MG63 (cell line): ENCODE measurements at places on chromosomes 3 and 15. TPM values are rescaled to one million over a fixed set of nuclear protein-coding genes. Genes with fewer than 3 reads are reported as not detected.

OPA1 gene
- total RNA-seq = 46.7 and 93.5 TPM in 2 replicates

- no peak for DNase-seq
Observed at GRCh38 chr3:72633534-72633933, 214.7 kb downstream of the SHQ1 start.

DNA sequence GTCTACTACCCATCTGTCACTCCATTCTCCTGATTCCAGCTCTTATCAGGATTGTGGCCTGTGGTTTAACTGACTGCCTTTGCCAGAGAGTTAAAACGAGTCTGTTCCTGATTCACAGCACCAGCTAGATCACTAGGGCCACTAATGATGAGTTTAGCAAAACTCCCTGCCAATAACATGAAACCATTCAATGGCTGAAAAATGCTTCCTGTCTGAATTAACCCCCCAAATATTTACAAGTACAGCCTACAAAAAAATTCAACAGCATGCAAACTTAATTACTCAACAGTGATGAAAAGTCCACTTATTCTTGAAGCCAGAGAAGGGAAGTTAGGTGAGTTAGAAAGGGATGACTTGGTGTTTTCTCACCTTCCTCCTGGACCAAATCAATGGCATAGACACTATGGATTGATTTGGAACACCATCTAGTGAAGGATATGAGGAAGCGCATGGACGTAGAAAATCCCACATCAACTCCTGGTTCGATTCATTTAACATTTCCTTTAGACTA is 141.4 kb downstream of the TGFBR2 start:
- peak; percentile 17 for DNase-seq

DNA sequence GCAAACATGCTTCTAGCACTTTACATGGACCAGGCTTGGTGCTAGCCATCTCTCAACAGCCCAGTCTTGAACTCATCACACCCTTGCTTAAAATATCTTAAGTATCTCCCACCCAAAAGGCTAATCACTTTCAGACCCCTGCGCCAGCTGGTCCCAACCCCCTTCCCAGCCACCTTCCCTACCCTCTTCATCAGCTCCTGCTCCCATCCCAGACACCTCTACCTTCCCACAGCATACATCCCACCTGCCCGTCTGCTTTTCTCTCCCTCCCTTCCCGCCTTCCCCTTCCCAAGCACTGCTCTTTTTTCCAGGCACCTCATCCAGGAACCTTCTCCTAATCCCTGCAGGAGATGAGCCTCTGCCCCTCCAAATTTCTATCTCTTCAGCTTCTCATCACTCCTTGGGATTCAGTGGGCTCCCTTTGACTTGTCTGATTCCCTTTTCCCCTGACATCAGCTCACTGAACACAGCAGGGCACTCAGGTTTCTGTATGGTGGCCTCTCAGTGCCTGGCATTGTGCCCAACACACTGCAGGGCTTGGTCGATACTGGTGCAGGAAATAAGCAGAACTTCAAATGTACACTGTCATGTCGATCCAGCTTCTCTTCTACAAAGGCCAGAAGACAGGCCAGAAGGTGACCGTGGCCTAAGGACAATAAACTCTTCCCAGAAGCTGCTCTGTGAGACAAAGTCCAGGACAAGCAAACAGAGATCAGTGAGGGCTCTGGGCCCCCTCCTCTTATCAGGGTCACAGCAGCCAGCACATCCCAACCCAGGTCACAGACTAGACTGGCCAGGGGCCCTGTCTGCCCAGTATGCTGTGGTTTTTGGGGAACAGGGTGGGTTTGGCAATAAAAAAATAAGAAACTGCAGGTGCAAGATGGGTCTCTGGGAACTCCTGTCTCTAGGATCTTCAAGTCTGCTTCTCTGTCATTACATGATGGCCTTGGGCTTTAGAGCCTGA is 2.2 kb upstream of the ITIH1 start:
- no peak for DNase-seq

TGM4 gene
- 0.43 TPM in 1 of 2 replicates, not detected in the other for total RNA-seq

- DNase-seq = no peak
Observed at GRCh38 chr3:129463716-129464115, 23.7 kb downstream of the IFT122 start.

DNA sequence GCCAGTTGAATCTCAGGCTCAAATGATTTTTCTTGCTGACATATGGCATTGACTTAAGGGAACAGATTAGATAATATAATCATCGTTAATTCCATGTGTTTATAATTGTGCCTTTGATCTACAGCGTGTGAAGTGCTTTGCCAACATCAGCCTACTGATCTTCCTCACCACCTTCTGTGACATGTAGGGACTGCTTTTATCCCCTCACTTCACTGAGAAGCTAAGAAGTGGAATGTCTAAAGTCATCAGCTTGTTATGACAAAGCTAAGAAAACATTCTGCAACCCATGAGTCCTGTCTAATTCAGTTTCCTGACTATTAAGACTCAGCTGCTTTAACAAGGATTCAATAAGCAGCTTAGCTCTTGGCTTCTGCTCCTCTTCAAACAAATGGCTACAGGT is 106.0 kb downstream of the MYH15 start:
- DNase-seq = no peak

DNA sequence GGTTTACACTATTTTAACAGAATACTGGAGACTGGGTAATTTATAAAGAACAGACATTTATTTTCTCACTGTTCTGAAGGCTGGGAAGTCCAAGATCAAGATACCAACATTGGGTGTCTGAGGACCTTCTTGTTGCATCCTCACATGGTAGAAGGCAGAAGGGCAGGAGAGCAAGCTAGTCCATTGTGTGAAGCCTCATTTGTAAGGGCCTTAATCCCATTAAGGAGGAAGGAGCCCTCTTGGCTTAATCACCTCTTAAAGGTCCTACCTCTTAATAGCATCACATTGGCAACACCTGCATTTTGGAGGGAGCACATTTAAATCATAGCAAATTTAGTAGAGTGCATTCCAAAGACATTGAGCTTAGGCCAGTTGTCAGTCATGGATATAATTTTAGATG is 26.2 kb downstream of the UBE2Q2 start:
- DNase-seq = no peak

GHSR gene
- not detected in 2 replicates for total RNA-seq

DNA sequence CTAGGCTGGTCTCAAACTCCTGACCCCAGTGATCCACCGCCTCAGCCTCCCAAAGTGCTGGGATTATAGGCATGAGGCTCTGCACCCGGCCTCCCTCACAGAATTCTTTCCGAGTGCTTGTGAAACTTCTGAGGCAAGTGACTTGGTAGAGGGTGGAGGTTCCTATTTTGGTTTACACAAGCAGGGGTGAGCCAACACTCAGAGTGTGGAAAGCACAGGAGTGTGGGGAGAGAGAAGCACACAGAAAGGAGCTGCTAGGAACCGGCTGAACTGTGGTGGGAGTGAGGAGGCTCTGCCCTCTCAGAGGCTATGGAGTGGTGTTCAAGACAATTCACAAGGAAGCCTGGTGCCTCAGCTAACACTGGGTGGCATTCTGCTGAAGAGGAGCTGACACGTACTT is 7.7 kb downstream of the CAPN3 start:
- no peak for DNase-seq

GRCh38 chr15:75237316-75237982 is 20.7 kb upstream of the GOLGA6C start:
- DNase-seq = no peak

GRCh38 chr3:55959471-55960080 is 472.5 kb upstream of the WNT5A start:
- no peak for DNase-seq

- DNase-seq = no peak
Observed at GRCh38 chr3:118187221-118187620, 847.4 kb downstream of the IGSF11 start.

LAMB2 gene
- total RNA-seq = 32.7 and 99.4 TPM in 2 replicates

ADAMTS17 gene
- total RNA-seq = 3.8 TPM in 1 of 2 replicates, not detected in the other

- DNase-seq = no peak
Observed at GRCh38 chr3:147507638-147508286, 98.6 kb downstream of the ZIC1 start.

GRCh38 chr3:5739299-5739935 is 551.9 kb downstream of the EDEM1 start:
- no peak for DNase-seq

PLA1A gene
- total RNA-seq = not detected in 2 replicates

- DNase-seq = no peak
Observed at GRCh38 chr15:53872410-53872809, 105.8 kb upstream of the UNC13C start.

GRCh38 chr15:64681424-64682024 is 93.9 kb downstream of the RBPMS2 start:
- DNase-seq = peak; percentile 24

DNA sequence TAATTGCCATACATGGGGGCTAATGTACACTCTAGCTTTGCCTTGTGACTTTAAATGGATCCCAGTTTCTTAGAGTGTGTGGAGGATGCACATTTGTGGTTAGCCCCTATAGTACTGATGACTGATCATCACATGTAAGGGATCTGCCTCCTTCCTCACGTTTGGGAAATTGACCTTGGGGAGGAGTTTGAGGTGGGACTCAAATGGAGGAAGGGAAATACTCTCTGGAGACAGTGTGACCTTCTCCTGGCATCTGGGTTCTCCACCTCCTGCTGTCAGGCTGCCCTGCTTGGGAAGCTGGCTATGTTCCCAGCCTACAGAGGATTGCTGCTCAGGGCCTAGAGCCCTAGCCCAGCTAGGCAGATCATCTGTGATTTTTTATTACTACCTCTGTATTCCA is 48.7 kb downstream of the PPM1L start:
- peak; percentile 67 for DNase-seq

GRCh38 chr15:25774871-25775270 is 88.3 kb downstream of the ATP10A start:
- DNase-seq = no peak

DNA sequence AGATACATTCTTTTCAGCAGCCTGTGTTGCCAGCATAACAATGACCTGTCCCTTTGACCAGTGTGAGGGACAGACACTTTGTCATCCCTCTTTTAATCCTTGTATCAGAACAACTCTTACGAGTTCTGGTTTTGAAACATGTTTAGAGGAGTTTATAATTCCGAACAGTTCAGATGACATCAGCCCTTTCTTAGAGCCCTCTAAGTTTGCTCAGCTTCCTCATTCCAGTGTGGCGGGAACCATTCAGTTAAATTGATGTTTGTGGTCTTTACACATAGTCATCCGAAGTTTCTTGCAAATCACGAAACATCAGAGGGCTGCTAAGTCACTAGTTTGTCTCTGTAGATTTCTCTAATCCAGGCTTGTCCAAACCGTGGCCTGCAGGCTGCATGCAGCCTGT is 102.5 kb downstream of the AKAP13 start:
- DNase-seq = peak; percentile 27

DNA sequence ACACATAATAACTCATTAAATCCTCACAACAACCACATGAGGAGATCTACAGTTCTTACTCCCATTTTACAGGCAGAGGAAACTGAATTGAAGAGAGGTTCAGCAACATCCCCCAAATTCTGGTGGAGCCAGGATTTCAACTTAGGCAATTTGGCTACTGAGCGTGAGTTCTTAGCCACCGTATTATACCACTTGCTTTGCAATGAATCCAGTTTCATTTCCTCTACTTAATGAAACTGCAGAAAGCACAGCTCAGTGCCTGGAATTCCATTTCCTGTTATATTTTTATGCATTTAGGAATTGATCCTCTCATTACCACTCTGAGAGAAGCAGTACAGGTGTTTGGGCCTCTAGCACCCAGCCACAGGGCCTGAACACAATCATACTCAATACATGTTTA is 4.3 kb downstream of the ZNF860 start:
- DNase-seq = no peak

MCF2L2 gene
- not detected in 2 replicates for total RNA-seq

GRCh38 chr3:128588147-128588546 is 62.5 kb downstream of the RPN1 start:
- DNase-seq = no peak

DNA sequence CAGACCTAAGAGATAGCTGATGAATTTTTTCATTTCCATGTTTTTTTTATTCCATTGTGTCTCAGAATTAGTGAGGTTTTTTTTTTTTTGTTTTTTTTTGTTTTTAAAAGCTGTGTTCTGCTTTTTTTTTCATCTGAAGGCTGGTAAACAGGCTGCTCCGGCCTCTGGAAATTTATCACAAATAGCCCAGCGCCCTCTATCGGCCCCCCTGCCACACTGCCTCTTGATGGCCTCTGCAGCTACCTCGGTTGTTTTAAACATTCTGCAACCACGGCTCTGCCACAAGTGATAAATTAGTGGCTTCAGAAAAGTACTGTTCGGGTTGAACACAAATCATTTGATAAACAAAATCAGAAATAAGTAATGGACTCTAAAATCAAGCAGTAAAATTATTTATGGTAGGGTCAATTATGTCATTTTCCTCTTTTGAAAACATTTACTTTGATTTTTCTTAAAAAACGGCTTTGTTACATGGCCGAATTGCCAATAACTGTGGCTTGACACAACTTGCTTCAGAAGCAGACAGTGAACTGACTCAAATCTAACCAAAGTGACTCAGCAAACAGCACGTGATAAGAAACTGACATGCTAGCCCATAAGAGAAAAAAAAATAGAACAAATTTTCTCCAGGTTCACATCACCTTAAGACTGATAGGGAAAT is 87.8 kb downstream of the RSL24D1 start:
- DNase-seq = peak; percentile 43

DNA sequence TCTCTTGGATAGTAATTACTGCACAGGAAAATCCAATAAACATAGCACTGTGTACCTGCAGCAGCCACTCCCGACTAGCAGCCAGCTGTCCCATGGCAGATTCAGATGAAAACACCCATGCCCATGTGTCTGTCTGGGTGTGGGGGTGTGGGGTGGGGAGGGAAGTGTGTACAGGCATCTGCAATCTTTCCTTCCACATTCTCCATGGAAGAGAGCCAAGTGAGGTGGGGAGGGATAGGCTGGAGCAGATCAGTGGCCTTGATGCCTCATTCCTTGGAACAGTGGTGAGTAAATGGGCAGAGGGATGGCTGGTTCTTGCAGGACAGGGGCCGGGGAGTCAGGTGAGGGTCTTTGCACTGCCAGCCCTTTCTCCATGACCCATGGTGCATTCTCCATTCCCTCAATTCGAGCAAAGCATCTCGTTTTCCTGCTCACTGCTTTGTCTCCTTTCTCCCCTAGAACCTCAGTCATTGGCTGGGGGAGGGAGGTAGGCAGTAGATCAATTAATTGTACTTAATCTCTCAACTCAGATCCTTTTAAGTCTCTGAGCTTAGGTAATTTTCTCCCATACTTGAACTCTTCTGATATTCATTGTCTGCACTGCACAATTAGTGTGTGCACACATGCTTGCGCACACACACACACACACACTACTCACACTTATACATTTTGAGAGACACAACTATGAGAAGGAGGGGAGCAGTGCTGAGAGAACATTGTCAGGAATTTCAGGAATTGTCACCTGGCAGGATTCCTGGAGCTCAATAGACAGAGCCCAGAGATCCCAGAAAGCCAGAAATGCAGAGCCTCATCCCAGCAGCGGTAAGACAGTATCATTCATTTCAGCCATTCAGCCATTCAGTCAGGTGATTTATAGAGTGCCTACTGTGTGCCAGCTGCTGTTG is 31.9 kb downstream of the PDIA5 start:
- peak; percentile 26 for DNase-seq

DNA sequence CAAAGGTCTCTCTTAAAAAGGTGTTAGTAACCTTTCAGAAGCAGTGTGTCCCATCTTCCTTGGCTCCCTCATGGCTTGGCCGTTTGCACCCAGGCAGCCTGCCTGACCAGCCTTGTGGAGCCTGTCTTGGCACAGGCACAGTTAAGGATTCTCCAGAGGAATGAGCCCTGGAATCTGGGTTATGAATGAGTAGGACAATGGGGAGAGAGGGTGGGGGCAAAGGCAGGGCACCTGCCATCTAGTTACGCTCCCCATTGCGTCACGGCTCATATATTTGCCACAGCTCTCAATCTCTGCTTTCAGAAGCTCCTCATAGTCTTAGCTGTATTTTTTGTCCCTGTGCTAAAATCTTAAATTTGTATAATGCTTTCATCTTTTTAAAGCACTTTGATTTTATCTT is 50.6 kb downstream of the WDR76 start:
- no peak for DNase-seq

IMPG2 gene
- under 0.01 and 0.89 TPM in 2 replicates for total RNA-seq

PTX3 gene
- 6.5 and 13.2 TPM in 2 replicates for total RNA-seq

PIERCE2 gene
- 3.7 TPM in 1 of 2 replicates, not detected in the other for total RNA-seq
